Vagina (tissue), 2 donors: ENCODE measurements at places on chromosomes 2 and 18. TPM values are rescaled to one million over a fixed set of nuclear protein-coding genes. Genes with fewer than 3 reads are reported as not detected.

LCT gene
- total RNA-seq = not detected

GALR1 gene
- total RNA-seq = 0.98 TPM

DUSP2 gene
- total RNA-seq = 14.0 TPM

- DNase-seq = no peak
Observed at GRCh38 chr2:232983669-232984140, 29.4 kb downstream of the NGEF start.

DNA sequence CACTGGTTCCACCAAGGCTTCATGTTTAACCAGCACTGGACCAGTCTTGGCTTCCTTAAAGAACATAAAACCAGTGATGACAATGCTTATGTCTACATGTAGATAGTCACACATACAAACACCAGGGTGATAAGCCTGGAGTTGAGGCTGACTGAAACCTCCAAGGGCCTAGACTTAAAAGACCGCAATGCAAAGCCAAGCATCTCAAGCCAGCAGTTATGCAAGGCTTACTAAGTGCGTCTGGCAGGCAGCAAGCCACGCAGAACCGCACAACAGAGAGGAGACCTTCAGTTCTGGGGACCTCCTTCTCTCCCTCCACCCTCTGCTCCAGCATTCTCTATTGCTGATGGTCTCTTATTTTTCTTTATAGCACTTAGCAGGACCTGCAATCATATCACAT is 63.2 kb upstream of the ACAA2 start:
- no peak for DNase-seq

DNA sequence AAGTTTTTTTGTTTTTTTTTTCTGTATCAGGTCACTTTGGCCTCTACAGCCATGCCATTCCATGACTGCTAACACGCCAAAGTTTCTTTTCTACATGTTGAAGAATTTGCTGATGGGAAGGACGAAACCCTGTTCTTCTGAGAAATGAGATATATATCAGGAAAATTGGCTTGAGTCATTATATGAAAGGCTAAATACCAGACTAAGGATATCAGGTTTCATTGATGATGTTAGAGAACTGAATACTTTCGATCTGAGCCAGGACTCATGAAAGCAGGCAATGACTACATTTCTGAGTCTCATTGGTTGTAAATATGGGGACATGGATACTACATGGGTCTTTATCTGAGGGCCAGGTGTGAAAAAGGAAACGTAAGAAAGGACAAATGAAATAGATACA is 181.4 kb downstream of the OSR1 start:
- no peak for DNase-seq

DNA sequence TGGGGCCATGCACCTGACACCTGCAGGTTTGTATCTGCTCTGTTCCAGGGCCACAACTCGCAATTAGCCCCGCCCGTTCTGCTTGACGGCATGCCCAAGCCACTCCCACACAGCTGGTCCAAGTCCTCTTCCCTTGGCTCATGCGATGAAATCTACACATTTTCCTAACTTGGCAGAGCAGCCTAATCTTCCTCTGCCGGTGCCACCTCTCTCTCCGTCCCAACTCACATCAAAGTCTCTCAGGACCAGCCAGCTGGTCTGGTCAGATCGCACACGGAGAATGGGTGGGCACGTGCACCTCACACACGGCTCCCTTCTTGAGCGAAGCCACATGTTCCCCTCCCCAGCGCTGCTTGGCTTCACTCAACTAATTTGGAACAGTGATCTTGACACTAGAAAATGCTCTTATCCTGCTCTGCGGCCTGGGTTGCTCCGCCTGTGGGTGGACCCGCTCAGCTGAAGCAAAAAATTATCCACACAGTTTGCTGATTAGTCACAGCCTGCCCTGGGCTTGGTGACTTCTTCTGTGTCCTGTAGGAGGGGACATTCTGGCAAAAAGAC is 176.7 kb downstream of the NRP2 start:
- no peak for DNase-seq

DNA sequence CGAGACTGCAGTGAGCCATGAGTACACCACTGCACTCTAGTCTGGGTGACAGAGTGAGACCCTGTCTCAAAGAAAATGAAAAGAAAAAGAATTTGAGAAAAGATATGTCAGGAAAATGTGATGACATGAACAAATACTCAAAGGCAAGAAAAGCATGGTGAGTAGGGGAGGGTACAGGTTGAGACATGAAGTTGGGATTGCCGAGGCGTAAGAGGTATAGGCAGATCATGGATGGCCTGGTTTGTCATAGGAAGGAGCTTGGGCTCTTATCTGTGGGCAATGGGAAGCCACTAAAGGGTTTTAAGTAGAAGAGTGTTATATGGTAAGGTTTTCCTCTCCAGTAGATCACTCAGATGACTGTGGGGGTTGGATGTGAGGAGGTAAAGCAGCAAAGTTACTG is 32.3 kb downstream of the SPAST start:
- DNase-seq = no peak
